ENCODE measurements at places on chromosomes 12 and 14.

- DNase-seq: no peak
Observed at GRCh38 chr12:68572661-68573060, 38.0 kb upstream of the RAP1B start.

GRCh38 chr14:67704484-67705089, 2.9 kb downstream of the RDH12 start:
- no peak for DNase-seq

GRCh38 chr14:101857226-101857625, 95.7 kb downstream of the PPP2R5C start:
- DNase-seq: no peak

- DNase-seq: no peak
Observed at GRCh38 chr12:100382338-100382737, 25.5 kb downstream of the SLC17A8 start.

DNA sequence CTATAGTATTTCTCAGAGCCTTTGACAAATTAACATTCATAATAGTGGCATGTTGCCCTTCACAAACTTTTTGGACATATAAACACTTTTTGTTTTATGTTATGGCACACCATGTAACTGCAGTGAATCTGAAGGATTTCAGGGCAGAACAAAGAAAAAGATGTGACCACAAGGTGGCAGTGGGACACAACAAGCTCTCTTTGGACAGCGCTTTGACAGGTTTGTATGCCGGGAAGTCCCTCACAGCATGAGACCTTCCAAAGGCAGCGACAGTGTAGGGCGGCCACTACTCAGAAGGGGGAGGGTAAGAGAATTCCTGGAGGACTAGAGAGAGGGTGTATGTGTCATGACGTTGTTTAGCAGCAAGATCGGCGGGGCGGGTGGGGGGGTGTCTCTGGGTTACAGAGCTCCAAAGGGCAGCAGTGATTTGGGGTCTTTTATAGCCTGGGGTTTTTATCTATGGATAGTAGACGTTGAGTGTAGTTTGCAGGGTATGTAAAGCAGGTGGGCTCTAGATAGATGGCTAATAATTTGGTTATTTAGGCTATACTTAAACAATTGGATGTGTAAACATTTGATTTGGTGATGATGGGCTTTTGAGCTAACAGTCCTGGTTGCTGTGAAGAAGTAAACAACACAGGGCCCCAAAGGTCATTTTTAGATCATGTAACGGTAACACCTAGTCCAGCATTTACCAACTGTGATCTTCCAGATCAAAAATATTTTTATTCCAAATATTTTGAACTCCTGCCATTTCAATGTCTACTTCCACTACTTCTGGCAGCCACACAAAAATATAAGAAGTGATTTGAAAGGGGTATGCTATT, 22.9 kb downstream of the ETFBKMT start:
- DNase-seq: peak; percentile 9
